Activated CD4-positive, alpha-beta T cell treated with anti-CD3 and anti-CD28 coated beads for 1 hour (primary cell): ENCODE measurements at places on chromosomes 2 and 18.

- no peak for DNase-seq
Observed at GRCh38 chr2:130870779-130871178, 34.1 kb downstream of the ARHGEF4 start.

- DNase-seq, result no peak
Observed at GRCh38 chr2:84716564-84716963, 164.3 kb downstream of the TRABD2A start.

DNA sequence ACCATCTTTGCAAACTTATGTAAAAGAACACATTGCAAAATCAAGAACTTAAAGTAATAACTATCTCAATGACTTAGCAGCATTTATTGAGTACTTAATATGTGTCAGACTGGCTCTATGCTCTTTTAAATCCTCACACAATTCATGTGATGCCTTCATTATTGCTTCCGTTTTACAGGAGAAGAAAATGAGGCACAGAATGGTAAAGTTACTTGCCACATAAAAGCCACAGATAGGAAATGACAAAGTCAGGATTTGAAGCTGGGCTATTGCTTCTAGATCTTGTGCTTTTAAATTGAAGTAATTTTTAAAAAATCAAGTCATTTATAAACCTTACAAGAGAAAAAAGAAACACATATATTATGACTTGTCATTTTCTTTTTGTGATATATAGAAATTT, 174.2 kb downstream of the WDR7 start:
- no peak for DNase-seq

GRCh38 chr18:23171581-23172156, 36.4 kb downstream of the CABLES1 start:
- DNase-seq, result no peak

GRCh38 chr2:64700133-64700809, 46.6 kb upstream of the SERTAD2 start:
- DNase-seq, result no peak

GRCh38 chr2:238247002-238247822, 7.4 kb upstream of the HES6 start:
- DNase-seq, result no peak

DNA sequence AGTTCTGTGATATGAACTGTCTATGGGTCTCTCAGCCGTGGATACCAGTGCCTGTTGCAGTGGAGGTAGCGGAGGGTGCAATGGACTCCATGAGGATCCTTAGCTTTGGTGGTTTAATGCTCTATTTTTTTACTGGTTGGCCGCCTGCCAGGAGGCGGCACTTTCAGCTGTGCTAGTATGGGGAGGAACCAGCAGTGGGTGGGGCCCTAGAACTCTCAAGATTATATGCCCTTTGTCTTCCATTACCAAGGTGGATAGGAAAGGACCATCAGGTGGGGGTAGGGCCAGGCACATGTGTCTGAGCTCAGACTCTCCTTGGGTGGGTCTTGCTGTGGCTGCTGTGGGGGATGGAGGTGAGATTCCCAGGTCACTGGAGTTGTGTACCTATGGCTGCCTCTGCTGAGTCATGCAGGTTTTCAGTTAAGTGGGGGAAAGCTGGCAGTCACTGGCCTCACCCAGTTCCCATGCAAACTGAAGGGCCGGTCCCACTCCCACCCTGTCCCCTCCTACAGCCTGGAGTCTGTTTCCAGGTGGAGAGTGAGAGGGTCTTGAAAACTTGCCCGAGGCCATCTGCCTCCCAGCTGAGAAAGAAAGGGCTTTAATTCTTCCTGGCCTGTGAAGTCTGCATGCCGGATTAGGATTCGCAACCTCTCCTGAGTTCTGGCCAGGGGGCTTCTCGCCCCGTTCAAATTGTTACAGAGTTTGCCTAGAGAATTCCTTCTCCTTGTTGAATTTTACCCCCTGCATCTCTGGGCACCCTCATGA, 14.5 kb downstream of the KCNS3 start:
- no peak for DNase-seq

GRCh38 chr2:54728669-54729120, 5.2 kb downstream of the EML6 start:
- no peak for DNase-seq
